ENCODE measurements at places on chromosomes 12 and 14.

DNA sequence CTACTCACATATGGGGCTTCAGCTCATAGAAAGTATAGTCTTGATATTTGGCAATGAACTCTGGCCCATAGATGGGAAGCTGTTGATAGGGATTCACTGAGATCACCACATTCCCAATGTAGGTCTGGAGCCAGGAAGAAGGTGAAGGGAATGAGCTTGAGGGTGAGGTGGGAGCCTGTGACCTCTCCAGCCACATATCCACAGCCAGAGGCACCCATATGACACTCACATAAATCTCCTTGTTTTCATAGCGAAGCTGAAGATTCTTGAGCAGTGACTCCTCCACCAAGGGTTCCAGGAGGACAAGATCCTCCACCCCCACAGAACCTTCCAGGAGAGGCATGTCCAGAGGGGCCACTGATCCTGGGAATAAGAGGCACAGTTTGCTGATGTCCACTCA is 1.9 kb downstream of the MYO1A start:
- no peak for DNase-seq

- DNase-seq, result no peak
Observed at GRCh38 chr12:71329956-71330355, 109.6 kb upstream of the LGR5 start.

GRCh38 chr12:14650789-14651188 is 45.6 kb downstream of the GUCY2C start:
- no peak for DNase-seq

DNA sequence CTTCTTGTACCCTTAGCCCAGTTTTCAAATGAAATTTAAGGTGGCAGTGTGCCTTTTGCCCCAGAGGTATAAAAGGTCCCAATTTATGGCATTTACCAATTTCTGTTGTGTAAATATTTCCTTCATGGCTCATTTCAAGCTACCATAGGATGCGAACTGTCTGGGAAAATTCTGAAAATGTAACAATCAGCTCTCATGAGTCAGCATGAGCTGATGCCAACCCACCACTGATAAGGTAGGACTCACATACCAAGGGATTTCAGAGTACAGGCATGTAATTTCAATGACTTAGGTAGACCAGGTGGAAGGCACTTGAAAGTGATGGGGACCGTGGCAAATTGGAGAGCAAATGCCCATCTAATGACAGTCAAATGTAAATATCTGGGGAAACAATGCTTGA is 169.5 kb downstream of the TTC8 start:
- DNase-seq, result no peak

GRCh38 chr12:47813511-47814196 is 6.0 kb downstream of the HDAC7 start:
- DNase-seq, result no peak

- DNase-seq, result no peak
Observed at GRCh38 chr12:54000116-54001114, at the start of gene HOXC9. Gene HOXC9 (plus strand): TSS chr12:54000161. CDS start chr12:54000189, 28 bp downstream.

DNA sequence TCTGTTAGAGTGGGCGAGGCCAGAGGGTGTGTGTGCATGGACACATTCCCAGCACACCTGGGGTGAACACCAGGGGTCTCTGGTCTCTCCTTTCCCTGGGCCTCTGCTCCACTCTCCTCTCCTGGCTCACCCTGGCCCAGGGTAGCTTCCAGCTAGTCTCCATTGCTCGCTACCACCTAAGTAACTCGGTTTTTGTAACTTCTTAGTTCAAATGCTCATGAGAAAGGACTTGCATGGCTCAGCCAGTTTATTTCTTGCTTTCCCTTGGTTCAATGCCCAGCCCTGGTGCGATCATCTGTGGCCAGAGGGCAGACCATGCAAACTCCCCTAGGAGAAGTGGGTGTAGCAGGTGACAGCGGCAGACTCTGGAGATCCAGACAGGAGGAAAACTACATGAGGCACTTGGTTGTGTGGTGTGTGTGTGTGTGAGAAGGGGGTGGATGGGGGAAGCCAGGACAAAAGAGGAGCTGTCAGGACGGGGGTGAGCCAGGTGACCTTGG is 8.9 kb upstream of the ACVR1B start:
- no peak for DNase-seq

GRCh38 chr12:17035372-17035771 is 429.4 kb upstream of the LMO3 start:
- DNase-seq, result no peak

DNA sequence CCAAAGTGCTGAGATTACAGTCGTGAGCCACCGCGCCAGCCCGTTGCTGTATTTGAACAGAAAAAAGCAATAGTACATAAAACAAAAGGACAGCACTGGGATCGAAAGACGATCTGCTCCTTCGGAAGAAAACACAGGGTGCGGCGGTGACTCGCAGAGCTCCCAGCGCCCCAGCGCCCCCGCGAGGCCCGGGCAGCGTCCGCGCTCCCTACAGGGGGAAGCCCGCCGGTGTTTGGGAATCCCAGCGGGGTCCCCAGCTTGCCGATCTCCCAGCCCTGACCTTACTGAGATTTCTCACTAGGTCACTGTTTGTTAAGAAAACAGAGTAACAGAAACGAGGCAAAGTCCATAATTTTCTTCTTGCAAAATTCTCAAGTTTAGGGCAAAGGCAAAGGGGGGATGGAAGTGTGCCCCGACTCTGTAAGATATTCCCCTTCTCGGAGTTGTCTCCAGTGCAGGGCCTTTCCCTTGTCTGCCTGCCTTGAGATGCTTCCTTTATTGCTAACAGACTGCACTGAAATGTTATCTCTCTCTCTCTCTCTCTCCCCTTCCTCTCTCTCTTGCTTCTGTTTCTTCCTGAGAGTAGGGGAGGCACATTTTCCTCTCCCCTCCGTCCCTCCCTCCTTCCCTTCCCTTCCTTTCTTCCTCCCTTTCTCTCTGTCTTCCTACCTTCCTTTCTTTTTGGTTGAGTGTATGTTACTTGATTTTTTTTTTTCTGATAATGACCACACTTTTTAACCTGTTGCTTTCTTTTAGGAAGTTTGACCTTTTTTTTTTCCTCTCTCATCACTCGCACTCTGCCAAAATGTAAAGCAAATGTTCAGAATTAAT is 91.9 kb downstream of the TMEM30B start:
- no peak for DNase-seq

DNA sequence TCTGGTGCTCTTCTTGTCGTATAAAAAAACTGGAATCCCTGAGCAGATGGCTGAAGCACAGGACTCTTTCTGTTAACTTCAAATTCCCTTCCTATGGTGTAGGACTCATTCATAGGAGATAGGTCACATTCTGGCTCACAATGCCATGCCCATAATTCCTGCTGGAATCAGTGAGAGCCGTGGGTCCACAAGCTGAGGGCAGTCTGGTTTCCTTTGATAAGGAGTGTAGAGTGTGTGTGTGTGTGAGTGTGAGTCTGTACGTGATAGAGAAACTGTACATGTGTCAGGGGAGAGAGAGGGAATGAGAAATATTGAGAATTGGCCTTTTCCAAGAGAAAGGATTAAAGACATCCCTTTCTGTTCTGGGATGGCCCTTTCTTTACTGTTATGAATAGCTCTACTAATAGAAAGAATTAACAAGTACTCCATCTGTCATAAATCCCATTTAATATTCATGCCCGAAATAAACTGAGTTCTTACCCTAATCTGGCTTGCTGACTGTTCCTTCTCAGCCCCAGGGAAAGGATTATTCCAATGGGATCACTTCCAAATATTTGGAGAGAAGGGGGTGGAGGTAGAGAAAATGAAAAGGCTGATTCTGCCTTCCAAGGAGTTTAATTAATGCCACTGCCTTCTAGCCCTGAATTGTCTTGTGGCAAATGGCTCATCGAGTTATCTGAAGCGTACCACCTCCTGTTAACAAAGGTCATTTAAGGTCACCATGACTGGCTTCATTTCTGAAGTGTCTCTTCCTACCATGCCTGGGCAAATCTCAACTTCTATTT is 79.0 kb downstream of the TMX1 start:
- no peak for DNase-seq

All from cortex of kidney (tissue), 1 donor.